AG09319 (cell line): ENCODE measurements at places on chromosomes 4 and X.
A peak's percentile ranks its signal among the peaks of the same experiment; 100 is the strongest.

GRCh38 chr4:171667906-171668305 is 145.3 kb upstream of the GALNTL6 start:
- DNase-seq: no peak

GRCh38 chr4:147596981-147597380 is 20.2 kb upstream of the TMEM184C start:
- peak; percentile 84 for DNase-seq

DNA sequence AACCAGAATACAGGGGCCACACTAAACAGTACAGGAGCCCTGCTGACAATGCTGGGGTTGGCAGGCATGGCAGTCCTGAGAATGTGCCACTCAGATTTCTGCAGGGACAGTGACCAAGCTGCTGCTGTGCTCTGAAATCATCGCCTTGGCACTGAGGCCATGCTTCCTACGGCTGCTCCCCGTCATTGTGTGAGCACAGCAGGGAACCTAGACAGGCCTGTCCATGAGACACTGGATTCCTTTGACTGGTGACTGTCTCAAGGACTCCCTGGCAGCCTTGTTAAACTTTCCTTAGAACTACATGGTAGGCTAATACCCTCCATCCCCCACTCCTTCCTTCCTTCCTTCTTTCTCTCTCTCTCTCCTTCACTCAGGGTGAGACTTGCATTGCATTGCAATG is 111.4 kb downstream of the LUZP4 start:
- no peak for DNase-seq

- DNase-seq: no peak
Observed at GRCh38 chr4:110660755-110661154, 37.9 kb upstream of the PITX2 start.

DNA sequence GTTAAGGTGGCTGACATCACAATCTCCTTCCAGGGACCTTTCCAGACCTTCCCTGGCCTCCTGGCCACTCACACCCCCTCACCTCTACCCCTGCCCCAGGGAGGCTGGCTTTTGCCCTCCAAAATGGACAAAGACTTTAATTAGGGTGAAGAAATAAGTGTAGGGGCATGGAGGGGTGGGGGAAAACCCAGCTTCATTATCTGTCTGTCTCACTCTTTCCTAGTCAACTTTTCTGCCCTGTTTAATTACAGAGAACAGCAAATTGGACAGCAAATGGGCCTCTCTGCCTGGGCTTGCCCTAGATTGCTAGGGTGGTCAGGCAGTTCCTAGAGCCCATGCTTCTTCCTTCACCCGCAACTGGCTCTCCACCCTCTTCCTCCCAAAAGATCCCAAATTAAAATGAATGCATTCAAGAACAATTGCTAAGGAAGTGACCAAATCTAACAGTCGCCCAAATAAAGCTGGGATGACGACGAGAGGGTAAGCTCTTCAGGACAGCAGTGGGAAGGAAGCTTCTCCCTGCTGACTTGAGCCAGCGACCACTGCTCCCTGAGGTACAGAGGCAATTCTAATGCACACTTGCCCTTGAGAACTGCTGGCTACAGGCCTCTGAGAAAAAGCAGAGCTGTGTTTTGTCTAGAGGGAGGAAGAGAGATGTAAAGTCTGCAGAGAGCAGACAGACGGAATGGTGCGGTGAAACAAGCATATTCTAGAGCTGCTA is 12.4 kb downstream of the RAI2 start:
- DNase-seq: no peak

DNA sequence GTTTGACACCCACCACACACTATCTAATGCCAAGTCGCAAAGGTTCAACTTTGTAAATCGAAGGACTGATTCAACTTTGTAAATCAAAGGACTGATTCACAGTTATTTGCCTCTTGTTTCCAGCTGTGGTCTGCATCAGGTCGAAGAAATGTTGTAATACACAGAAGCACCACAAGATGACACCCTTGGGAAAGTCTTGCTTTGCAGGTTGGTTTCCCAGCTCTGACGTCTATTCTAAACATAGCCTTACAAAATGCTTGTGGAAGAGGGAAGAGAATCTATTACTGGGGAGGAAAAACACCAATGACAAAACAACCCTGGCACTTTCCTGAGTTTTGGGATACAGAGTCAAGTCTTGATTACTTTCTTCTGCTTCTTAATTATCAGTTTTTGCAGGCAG is 35.3 kb downstream of the SUPT20HL1 start:
- DNase-seq: peak; percentile 44

DNA sequence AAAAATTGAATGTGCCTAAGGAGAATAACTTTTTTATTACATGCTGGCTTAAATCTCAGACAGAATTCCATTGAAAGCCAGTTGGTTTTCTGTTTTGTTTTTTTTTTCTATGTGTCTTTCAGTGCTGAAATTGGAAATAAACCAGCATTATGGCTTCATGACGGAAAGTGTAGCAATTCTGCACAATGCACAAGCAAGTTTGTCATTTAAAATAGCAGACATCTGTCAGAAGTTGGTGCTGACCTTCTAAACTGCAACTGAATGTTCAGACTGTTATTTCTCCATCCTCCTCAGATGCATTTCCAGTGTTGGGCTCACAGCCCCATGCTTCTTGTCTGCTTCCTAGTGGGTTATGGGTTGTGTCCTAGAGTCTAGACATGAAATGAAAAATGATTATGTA is 107.2 kb upstream of the LIMCH1 start:
- no peak for DNase-seq

DNA sequence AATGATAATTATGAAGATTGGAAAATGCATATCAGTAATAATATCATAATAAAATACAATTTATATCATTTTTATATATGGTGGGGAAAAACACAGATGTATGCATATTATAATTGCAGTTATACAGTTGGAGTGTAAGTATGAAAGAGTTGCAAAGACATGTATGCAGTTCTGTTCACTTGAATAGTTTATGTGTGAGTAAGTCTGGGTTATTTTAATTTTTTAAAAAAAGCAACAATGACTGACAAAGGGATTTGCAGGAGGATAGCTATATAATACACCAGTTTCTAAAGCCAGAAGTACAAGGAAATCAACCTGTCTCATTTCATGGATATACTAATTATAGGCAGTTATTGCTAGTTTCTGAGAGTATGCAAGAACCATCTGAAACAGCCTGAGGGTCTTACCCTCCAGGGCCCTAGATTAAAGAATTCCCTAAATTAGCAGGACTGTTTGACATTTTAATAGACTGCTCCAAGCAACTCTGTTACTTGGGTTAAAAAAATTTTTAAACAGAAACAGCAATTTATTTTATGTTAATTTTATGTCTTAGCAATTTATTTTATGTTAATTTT is 40.2 kb downstream of the FAM114A1 start:
- no peak for DNase-seq

GRCh38 chrX:26309262-26309661 is 93.3 kb downstream of the MAGEB5 start:
- DNase-seq: no peak

GRCh38 chr4:47639531-47639930 is 154.5 kb downstream of the ATP10D start:
- DNase-seq: no peak

- no peak for DNase-seq
Observed at GRCh38 chr4:71415491-71415890, 76.7 kb downstream of the SLC4A4 start.
